NCI-H460 (cell line): ENCODE measurements at places on chromosomes 1 and 21. TPM values are rescaled to one million over a fixed set of nuclear protein-coding genes. Genes with fewer than 3 reads are reported as not detected.

DNA sequence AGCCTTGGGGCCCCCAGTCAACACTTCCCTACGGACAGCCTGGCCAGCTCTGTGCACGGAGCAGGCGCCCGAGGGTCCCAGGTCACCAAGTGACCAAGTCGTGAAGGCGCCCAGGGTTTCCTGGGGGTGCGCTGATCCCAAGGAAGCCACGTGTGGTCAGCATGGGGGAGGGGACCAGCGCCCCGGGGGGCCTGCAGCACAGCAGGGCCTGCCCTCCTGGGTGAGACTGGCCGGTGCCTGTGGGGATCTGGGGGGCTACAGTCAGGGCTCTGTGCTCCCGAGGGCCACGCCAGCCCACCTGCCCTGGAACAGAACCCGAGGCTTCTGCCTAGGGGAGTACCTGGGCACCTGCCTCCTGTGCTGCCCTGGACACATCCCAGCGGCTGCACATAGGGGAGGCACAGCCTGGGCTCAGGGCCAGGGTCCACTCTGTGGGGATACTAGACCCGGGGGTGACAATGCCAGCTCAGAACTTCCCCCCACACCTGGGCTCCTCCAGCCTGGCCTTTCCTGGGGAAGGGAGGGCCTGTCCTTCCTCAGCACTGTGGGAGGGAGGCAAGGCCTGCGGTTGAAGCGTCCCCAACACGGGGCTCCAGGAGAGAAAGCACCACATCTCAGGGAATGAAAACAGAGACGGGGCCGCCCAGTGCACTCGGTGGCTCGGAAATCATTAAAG is 6.2 kb upstream of the POFUT2 start:
- DNase-seq = no peak

DNA sequence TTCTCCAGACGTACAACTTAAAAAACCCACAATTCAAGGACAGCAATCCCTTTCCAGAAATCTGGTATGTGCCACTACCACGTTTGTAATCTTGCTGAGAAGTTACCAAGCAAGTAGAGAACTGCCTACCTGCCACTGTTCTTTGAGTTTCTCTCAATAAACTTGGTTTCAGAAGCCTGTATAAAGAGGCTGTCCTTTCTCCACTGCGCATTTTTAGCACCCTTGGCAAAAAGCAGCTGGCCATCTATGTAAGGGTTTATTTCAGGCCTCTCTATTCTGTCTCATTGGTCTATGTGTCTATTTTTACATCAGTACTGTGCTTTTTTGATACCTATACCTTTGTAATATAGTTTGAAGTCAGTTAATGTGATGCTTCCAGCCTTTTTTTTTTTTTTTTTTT is 665.1 kb upstream of the BRINP3 start:
- no peak for DNase-seq

DNA sequence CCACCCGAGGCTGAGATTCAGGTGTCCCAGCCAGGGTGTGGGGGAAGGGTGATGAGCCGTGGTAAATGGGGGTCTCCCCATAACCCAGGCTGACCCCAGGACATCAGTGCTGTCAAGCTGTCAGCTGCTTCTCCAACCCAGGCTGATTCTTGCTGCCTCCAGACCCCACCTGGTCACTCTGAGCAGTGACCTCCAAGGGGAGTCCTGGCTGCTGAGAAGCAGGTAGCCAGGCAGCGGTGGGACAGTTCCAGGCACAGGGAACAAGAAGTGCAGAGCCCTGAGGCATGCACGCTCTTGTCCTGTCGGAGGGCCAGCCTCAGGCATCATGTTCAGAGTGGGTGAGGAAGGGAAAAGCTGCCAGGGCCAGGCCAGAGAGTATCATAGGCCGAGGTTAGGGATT is 1.1 kb downstream of the ESPN start:
- DNase-seq = no peak

DNA sequence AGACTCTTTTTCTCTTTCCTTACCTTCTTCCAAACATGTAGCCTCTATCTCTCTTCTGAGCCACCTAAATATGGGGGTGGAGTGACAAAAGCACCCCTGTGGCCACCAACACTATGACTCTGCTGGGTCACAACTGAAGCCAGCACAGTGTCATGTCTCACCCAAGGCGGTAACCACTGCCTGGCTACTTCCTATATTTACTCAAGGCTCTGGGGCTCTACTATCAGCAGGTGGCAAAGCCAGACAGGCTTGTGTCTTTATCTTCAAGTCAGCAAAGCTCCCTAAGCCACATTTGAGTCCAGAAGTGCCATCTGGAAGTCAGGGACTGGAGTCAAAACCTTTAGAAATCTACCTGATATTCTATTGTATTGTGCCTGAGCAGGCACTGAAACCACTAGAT is 1515.2 kb downstream of the PLA2G4A start:
- no peak for DNase-seq

DNA sequence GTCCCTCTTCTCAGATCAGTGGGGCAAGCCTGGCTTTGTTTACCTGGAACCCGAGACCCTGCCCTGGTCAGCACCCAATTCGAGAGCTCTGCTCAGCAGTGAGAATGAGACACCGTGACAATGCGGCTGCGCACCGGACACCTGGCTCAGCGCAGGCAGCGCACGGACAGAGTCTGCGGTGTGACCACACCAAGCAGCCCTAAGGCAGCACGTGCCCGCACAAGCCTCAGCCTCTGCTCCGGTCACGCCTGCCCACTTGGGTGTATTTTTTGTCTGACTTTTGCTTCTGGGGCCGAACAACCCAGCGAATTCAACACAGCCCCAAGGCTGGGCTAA is 4.7 kb downstream of the KRTAP10-8 start:
- DNase-seq = no peak

DNA sequence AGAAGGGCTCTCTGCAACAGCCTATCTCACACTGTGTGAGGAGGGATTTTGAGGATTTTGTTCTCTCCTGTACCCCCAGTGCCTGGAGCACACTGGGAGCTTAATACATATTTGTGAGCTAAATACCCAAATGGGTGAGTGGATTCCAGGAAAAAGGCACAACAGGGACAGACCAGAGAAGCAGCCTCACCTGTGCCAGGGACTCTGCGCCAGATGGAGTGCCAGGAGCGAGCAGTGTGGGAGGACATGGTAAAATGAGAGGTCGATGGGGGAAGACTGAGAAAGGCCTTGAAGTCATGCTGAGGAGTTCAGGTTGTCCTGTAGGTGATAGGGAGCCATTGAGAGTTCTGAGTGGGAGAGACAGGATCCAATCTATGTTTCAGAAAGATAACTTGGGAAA is 11.0 kb upstream of the KCNA2 start:
- DNase-seq = no peak

DNA sequence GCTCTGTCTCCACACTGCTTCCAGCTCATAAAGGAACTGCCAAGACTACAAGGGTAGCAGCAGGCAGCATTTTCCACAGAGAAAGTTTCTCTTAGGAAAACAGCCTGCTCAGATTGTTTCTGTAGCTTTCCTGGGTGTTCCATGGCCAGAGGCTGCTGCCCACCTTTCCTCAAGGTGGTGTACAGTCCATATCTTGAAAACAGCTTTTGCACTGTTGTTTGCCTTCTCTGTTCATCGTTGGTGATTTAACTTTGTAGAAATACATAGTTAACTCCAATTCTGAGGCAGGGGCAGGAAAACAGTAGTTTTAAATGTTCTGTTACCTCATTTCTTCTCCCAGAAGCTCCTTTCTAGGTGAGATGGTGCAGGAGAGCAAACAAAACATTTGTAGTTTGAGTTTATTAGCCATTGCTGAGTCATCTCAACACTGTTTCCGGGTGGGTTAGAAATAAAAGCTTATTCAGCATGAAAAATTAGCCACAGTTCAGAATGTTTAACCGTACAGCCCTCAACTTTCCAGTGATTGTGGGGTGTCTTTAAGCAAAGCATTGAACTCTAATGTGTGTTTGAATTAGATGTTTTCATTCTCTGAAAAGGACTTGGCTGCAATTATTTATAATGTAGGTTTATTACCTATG is 41.7 kb downstream of the DIP2A start:
- no peak for DNase-seq

- no peak for DNase-seq
Observed at GRCh38 chr1:40383488-40384412, 10.2 kb downstream of the SMAP2 start.

DNA sequence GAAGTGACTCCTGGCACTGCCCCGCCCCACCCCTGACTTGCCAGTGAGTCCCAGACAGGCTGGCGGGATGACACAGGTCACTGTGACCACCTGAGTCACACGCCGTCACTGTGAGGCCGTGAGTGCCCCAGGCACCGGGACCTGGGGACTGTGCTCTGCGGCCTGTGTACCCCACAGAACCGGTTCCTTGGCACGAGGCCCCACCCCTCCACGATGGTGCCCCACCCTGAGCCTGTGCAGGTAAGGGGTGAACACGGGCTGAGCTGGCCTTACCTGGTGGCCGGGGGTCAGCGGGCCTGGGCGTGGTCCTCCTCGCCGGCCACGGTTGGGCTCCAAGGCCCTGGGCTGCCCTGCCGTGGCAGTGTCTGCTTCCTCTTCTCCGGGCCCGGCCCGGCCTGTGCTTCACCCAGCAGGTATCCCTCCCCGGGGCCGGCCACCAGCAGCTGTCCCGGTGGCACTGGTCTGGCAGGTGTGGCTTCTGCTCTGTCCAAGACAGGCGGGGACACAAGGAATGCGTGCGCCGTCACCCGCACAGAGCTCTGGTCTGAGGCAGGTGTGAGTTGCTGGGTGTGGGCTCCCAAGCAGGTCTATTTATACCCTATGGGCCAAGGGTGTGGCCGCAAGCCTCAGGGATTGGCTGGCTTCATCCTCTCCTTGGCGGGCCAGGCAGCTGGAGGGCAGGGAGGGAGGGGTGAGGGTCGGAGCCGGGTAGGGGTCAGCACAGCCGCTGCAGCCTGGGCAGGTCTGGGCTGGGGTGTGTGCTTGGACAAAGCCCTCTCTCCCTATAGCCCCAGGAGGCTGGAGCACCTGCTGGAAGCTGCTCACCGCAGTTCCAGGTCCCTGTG is at the start of gene RNF223:
TSS of gene RNF223 (minus strand) at position 564 of the 845 bp plus-strand sequence. CDS start 1,740 bp downstream, outside the sequence.
- DNase-seq = no peak

DNA sequence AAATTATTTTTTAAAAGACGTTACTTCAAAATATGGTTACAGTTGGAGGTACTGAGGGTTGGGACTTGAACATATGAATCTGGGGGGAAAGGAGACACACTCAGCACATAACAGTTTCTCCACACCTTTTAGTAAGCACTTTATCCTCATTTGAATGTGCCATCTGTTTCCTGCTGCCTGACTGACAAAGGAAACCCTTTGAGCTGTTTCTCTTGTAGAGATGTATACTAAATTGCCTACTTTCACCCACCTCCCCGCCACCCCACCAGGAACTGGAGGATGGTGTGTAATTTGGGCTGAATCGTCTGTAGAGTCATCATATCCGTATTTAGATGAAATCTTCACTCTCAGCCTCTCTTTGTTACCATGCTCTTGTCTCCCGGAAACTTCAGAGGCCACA is 108.1 kb downstream of the KAZN start:
- no peak for DNase-seq

- DNase-seq = no peak
Observed at GRCh38 chr1:84352298-84353106, 45.8 kb upstream of the DNASE2B start.

- DNase-seq = no peak
Observed at GRCh38 chr1:149931212-149931790, 3.7 kb upstream of the SF3B4 start.

DNA sequence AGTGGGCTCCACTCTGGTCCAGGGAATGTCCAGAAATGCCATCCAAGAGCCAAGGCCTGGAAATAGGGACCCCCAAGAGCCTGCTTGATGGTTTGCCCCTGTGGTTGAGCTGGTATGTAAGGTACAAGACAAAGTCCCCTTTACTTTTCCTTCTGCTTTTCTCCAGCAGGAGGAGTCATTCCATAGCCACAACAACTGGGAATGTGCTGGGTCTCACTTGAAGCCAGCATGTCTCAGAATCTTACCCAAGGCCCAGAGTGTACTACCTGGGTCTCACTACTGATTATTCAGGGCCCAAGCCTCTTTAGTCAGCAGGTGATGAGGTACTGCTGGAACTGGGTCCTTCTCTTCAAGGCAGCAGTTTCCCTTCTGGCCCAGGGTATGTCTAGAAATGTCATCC is 62.1 kb upstream of the CD55 start:
- DNase-seq = peak; percentile 58

DNA sequence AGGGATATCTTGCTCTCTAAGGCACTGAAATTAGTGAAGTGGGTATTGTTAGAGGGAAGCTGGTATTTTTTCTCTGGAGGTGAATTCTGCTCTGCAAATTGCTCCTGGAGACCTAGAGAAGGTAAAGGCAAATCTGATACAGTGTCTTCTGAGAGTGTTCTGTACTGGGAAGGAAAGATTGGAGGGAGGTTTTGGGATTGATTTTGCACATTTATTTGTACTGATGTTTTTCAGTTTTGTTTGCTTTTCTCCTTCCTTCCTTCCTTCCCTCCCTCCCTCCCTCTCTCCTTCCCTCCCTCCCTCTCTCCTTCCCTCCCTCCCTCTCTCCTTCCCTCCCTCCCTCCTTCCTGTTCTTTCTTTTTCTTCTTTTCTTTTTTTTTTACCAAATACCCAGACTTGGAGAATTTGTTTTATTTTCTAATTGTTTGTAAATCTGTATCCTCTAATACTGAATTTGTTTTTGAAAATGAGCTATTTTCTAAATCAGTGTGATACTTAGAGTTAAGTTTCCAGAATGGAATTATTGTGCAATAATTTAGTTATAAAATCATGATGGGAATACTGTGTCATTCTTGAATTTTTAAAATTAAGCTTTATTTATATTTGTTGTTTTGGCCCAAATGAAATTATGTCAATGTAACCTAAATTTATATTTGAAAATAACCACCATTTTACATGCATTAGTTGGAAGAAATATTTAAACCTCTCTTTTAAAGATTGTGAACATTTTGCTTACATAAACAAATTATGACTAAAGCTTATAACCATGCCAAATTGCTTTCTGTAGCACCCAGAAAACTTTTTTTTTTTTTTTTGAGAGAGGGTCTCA is 4.9 kb downstream of the CMPK1 start:
- no peak for DNase-seq

GRCh38 chr1:64574301-64574700 is 104.4 kb downstream of the CACHD1 start:
- no peak for DNase-seq

GRCh38 chr1:48077795-48078222 is 80.6 kb upstream of the TRABD2B start:
- no peak for DNase-seq

- DNase-seq = no peak
Observed at GRCh38 chr1:165857046-165857801, 29.8 kb downstream of the UCK2 start.

GRCh38 chr1:207828485-207829158 is 76.8 kb downstream of the CD46 start:
- peak; percentile 93 for DNase-seq

- no peak for DNase-seq
Observed at GRCh38 chr1:221863635-221864034, 121.7 kb upstream of the DUSP10 start.

Gene MAPKAPK2
- total RNA-seq = 32.1 and 34.3 TPM in 2 replicates

Gene SPATA17
- total RNA-seq = 3.9 and 4.0 TPM in 2 replicates

Gene PCP4L1
- total RNA-seq = not detected in 2 replicates

Gene DNMT3L
- not detected in 2 replicates for total RNA-seq

Gene IKBKE
- 1.6 and 2.5 TPM in 2 replicates for total RNA-seq

Gene FAM72C
- total RNA-seq = 28.1 and 29.5 TPM in 2 replicates

Gene TRIM67
- total RNA-seq = 0.07 and 0.12 TPM in 2 replicates

Gene SEC16B
- 0.38 and 0.82 TPM in 2 replicates for total RNA-seq

Gene TIAM1
- total RNA-seq = 1.1 and 2.7 TPM in 2 replicates

Gene ZYG11B
- total RNA-seq = 12.6 and 13.8 TPM in 2 replicates

Gene LCE1D
- not detected in 2 replicates for total RNA-seq

Gene TGFB2
- total RNA-seq = 46.5 and 52.7 TPM in 2 replicates

Gene DNAI4
- 2.3 and 2.9 TPM in 2 replicates for total RNA-seq
